ENCODE measurements at places on chromosomes 16 and 17.

DNA sequence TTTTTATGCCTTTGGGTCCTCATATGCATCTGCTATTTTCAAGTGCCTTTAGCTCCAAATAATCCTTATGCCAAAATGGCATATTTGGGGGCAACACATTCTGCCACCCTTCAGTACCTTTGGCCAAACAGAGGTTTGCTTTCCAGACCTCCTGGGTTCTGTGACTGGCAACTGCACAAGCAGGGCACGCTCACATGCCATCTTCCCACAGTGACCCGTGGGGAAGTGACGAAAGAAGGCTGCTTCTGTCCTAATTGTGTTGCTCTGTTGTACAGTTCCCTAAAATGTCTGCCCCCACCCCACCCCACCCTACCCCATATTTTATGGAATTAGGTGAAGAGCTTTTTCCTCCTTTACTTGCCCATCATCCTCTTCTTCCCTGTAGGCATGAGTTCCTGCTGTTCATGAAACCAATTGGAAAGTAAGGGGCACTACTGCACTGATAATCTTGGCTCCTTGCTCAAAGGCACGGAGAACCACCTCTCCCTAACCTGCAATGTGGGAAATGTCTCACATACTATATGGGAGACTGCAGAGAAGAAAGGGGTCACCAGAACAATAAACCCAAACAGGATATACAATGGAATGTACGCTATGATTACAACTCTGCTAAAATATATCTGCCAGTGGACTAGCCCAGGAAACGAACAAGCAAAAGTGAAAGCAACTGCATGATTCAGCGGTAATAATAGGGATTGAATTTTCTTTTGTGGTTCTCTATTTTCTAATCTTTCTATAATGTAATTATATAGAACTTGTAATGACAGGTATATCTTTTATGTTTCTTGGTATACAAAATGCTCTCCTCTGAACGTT lies 3.3 kb upstream of the SLFN12L start:
- no peak for DNase-seq

- no peak for DNase-seq
Observed at GRCh38 chr16:24611310-24611709, 71.9 kb downstream of the RBBP6 start.

DNA sequence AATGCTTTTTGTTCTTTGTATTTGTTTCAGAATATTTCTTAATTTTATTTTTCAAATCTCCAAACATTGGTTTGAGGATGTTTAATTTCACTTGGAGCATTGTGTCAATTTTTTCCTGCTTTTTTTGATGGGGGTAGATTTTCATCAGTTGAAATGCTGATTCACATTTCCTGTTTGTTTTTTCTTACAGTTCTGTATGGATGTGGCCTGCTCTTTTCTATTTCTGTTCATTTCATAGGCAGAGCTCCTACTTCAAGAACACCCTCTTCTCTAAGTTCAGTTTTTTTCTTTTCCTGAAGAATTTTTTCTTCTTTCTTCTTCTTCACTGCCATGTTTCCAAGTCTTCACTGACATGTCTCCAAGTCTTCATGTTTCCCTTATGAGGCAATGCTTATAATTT lies 8.8 kb downstream of the MBTD1 start:
- no peak for DNase-seq

DNA sequence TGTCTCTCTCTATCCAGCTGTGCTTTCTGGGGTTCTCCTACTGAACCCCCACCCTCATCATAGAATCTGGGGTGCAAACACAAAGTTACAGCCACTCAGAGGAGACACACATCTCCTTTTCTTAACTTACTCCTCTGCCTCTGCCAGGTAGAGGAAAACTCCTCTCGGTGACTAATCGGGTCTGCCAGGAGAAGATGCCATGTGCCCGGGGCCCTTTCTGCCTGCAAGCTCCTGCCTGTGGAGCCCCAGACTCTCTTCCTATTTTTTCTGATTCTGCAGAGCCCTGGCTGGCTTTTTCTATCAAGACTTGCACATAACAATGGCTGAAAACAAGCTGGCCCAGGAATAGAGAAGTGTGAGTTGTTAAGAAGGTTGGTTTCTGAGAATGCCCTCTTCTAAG lies 10.4 kb downstream of the SLC6A4 start:
- DNase-seq, result no peak

DNA sequence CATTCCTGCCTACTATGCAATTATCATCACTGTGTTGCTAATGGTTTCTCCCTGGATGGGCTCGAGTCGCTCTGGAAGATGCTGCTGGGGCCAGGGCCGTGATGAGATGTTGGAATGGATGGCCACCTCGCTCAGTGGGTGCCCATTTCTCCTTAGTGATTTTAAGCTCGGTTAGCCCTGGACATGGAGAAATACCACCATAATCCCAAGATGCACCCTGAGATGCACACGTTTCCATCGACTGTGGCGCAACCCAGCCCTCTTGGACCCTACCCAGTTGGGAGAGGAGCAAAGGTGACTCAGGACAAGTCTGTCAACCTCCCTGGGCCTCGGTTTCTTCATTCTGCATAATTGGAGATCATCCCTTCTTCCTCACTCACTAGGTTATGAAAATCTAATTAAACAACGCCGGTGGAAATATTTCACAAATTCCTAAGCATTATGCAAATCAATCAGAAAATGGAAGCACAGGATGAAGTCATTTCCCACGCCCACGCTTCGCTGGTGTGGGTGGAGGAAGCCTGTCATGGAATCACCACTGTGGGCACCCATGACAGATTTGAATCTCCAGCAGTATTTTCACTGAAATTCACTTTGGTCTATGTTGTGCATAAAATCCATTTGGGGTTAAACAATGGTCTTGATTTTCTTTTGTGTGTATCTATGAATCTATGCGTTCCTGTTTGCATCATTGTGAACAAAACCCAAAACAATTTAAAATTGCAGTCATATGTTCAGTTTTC lies 195.2 kb downstream of the AXIN2 start:
- no peak for DNase-seq

- DNase-seq, result no peak
Observed at GRCh38 chr17:63458478-63458877, 12.4 kb upstream of the CYB561 start.

GRCh38 chr16:51994597-51994996 lies 552.3 kb downstream of the TOX3 start:
- no peak for DNase-seq

- no peak for DNase-seq
Observed at GRCh38 chr17:49779739-49780231, 8.7 kb upstream of the KAT7 start.

DNA sequence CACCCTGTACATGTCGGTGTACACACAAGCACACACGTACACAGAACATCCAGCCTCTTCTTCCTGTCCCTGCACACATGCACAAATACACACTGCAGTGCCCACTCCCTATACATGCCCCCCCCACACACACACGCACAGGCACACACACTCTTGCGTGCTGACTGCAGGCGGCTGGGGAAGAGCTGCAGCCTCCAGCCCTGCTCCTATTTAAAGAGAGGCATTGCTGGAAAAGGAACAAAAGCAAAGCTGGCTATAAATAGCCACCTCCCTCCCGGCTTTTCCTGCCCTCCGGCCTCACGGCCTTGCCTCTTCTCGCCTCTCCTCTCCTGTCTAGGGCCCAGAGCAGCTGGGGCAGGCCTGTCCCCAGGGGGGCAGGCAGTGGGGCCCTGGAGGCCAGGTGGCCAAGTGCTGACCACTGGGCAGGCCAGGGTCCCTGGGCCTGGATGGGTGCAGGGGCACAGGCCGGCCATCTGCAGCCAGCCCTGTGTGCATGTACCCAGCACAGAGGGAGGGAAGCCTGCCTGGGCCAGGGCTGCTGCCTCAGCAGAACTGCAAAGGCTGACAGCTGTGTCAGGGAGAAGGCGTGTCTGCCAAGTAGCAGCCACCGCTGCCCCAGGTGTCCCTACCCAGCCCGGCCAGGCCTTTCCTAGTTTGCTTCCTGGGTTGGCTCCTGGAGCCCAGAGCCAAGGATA lies 25.4 kb downstream of the RTN4RL1 start:
- DNase-seq, result no peak

DNA sequence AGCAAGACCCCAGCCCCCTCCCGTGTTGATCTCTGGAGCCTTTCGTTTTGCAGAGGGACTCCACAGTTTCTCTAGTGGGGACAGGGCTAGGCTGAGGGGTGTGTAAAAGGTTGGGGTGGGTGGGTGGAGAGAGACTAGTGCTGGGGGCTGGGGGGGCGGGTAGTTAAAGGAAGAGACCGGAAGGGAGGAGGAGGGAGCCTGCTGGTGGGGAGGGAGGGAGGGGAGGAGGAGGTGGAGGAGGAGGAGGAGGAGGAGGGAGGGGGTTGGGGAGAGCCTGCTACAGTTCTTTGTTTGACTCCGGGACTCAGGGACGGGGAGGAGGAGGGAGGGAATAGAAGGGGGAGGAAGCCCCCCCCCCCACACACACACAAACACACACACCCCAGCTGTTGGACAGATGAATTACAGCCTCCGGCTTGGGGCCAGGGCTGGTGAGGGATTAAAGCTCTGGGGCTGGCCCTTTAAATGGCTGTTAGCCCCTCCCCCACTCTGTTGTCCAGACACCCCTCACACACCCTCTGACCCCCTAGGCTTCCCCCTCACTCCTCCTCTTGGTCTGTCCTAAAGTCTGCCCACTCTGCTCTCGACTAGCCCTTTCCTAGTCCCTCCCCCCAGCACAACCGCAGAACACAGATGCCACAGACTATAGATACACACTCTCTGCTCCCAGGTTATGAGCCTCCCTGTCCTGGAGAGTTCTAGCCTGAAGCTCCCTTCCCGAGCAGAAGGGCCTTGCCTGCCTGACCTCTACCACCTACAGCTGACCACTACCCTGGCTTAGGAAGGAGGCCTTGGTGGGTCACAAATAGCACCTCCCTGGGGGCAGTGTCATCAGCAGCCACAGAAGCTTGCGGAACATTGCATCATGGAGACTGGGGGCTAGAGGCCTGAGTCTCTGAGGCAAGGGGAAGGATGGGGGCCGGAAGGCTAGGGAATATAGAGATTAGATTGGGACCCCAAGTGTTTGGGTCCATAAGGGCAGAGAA lies 4.4 kb downstream of the KDM6B start:
- DNase-seq, result no peak

GRCh38 chr17:19319771-19320505 lies 42.6 kb downstream of the B9D1 start:
- no peak for DNase-seq

DNA sequence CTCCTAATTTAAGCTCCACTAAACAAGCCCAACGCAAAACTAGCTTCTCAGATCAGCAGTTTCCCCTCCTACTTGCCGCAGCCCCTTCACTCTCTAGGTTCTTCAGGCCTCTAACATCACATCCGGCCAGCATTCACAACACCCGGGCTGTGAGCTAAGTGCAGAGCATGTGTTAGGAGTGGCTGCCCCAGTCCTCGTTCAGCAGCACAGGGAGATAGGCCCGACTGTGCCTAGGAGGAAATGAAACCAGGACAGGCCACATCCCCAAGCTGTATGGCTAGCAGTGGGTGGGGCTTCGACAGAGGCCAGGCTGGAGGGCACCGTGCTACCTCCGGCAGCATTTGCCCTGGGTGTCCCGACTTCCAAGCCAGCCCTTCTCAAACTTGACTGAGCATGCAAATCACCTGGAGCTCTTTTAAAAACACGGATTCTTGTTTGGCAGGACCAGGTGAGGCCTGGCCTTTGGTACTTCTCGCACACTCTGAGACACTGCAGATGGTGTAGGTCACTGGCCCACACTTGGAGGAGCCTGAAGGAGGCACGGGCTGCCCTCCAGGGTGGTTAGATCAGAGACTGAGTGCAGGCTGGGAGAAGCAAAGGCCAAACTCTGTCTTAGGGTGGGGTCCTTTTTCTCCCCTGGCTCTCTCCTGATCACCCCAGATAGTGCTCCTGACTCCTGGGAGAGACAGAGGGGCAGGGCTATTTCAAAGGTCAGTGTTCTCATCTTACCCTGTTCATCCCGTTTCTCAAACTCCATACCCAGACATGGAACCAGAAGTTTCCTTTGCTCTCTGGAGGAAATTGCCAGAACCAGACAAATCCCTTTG lies 202.0 kb downstream of the C16orf78 start:
- DNase-seq, result no peak

DNA sequence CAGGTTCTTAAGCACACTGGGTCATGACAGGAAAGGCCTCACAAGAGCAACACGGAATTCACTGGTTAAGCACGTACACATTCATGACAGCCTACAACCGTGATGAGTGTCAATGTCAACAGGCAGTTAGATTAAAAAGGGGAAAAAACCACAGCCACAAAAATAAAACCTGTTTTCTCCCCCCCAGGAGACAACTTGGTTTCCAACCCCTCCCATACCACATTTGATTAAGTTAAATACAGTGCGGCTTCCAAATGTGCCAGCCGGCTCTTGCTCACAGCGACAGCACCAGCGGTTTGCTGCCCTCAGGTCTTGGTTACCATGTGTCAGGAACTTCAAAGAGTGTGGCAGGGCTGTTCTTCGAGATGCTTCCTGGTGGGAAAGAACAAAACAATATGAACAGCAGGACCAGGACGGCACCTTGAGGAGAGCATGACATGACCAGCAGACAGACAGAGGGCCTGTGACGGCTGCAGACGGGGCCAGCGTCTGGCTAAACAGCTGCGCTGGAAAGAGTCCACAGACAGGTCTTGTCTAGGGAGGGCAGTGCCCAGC lies 193.6 kb downstream of the PARN start:
- no peak for DNase-seq

- no peak for DNase-seq
Observed at GRCh38 chr16:81530296-81530721, 85.7 kb downstream of the CMIP start.

DNA sequence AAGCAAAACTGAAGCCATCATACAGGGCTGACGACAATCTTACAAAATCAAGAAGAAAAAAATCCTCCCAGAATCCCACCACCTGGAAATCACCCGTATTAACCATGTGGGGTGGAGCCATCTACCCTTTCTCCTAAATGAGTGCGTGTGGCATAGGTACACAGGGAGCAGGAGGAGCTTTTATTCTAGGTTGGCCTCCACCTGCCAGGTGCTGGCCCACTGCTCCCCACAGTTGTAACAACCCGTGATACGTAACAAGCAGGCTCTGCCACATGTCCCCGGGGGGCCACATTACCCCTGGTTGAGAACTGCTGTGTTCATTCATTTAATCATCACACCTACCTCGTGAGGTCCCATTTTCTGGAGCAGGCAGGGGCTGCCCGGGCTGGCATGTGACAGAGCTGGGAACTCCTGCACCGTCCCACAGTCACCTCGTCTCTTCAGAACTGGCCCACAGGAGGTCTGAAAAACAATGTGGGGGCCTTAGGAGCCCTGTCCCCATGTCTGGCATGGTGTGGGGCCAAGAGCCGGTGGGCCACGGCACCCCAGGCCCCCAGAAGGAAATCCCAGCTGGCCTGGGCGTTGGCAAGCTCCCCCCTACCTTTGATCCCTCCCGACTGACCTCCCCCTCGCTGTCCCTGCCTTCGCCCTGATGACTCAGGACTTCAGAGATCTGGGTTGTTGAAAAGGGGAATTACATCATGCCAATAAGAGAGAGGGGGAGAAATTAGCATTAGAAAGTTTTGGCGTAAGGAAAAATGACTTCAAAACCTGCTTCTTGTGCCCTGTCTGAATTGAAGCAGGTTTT lies 12.9 kb downstream of the CMIP start:
- DNase-seq, result no peak

- no peak for DNase-seq
Observed at GRCh38 chr16:12092544-12092921, 116.0 kb downstream of the SNX29 start.

Measured in stimulated activated CD8-positive, alpha-beta memory T cell treated with anti-CD3 and anti-CD28 coated beads, Interleukin-4, amount 100 ng/mL, for 1 hour (primary cell).